ENCODE measurements at places on chromosomes 4 and X. TPM values are rescaled to one million over a fixed set of nuclear protein-coding genes. Genes with fewer than 3 reads are reported as not detected.

Gene TMPRSS11B
- not detected for total RNA-seq

Gene GLRB
- 2.6 TPM for total RNA-seq

Gene WNK3
- total RNA-seq = 0.62 TPM

Gene SH2D1A
- total RNA-seq = 1.0 TPM

Gene NMU
- total RNA-seq = 0.83 TPM

All from lower lobe of right lung (tissue), 2 donors.